Stimulated activated CD4-positive, alpha-beta T cell treated with anti-CD3 and anti-CD28 coated beads, TNF-alpha, amount 100 ng/mL, for 1 hour (primary cell): ENCODE measurements at places on chromosomes 16 and 17.

GRCh38 chr16:66328282-66328681 lies 38.2 kb upstream of the CDH5 start:
- no peak for DNase-seq

DNA sequence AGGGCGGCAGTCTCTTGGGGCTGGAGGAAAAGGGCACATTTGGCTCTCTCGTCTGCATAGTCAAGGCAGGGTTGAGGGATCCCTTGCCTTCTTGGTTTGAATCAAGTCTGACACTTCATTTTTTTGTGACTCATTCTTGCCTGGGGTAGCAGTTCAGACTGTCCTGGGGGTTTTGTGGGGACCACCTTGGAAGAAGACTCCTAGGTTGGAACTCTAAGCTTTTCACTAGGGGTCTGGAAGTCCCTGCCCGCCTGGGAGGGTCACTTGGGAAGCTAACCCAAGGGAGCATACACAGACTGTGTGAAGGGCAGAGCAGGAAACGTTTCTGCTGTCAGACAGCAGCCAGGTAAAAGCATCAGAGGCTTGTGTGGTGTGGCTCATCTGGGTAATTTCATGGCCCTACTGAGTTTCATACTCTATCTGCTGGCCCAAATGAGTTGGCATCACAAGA lies 11.3 kb downstream of the YPEL2 start:
- no peak for DNase-seq

- DNase-seq = no peak
Measured at GRCh38 chr17:206941-207560, 25.6 kb upstream of the DOC2B start.

DNA sequence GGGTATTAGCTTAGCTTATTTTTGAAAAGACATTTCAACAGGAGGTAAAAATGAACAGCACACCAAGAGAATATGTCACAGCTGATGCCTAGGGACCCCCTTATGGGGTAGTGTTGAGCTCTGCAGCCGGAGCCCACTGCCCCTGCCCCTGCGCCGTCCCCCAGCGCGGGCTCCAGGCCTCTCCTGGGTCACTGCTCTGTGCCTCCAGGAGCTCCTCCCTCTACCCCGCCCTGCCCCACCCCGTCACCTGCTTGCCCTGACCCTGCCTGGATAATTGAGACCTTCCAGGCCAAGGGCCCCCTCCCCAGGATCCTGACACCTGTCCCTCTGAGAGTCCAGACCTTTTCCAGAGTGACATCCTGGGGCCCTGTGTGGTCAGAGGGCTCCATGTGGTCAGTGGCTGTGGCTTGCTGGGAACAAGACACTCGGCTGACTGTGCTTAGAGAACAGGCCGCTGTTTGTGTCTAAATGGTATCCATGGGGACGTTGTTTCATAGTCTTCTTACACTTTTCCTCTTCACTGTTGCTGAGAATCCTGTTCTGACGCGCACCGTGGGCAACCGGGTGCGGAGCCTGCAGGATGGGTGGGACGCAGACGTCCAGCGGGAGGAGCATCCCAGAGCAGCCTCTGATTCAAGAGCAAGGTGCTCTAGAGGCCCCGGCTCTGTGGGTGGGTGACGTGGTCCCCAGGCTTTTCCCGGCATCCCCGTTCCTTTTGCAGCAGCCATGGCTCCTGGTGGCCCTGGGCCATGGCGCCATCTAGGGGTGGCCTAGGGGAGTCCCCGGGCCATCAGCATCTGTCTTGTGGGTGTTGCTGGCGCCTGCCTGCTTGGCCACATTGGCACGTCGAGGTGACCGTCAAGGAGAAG lies 20.0 kb upstream of the WFIKKN1 start:
- DNase-seq = peak; percentile 49

DNA sequence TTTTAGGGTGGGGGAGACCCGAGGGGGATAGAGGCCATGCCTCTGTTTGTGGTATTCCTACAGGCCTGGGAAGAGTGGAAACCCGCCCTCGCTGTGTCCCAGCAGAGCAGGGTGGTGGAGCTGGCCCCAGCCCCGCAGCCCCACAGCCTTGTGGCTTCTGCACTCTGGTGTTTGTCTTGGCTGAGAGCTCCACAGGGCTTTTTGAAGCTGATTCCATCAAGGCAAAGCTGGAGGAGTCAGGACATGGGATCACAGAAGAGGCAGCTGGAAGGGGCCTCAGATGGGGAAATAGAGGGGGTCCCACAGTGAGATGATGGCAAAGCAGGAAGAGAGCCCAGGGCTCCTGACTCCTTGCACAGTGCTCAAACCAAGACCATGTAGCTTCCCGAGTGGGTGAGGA lies 5.0 kb upstream of the WFIKKN2 start:
- no peak for DNase-seq

GRCh38 chr16:86834451-86835035 lies 256.2 kb downstream of the FOXL1 start:
- no peak for DNase-seq
